ENCODE measurements at places on chromosomes 2 and 18.

GRCh38 chr2:232668805-232669444 is 28.2 kb upstream of the GIGYF2 start:
- DNase-seq, result peak; percentile 44

DNA sequence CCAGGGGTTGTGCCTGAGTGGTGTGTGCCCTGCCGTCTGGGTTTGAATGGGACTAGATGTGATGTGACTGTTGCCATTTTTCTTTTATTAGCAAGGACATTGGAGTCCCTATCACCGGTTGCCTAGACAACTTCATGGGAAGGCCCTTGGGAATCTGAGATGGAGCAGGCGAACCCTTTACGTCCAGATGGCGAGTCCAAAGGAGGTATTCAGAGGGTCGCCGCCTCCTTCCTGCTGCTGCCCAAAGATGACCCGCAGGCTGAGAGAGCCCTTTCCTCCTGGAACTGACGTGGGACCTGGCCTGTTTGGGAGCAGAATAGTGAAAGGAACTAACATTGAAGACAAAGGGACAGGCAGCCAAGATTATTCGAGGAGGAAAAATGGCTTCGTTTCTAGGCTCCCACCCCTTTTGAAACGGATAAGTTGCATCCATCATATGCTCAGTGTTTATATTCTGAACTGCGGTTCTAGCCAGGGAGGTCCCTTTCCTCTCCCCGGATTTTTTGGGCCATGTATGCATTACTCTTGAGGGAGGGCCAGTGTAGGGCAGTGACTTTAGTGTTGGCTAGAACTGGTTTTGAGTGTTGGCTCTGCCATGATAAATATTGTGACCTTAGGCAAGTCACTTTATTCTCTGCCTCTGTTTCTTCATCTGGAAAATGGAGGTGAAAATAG is 673 bp downstream of the CENPO start:
- DNase-seq, result no peak

- DNase-seq, result no peak
Observed at GRCh38 chr2:160989778-160990177, 170.4 kb upstream of the TANK start.

DNA sequence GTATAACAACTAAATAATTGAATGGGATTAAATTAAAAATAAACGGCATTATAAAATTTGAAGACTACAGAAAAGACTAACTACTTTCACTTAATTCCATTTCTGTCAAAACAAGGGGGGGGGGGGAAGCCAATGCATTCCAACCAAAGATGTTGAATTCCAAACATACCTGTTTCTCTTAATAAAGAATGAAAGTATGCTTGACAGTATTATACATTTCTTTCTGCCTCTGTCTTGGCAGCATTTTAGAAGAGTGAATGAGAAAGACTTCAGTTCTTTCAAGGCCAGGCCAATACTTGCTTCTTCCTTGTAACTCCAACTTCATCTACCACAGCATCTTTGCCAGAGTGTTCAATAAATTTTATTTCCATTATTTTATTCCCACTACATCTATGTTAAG is 65.9 kb downstream of the PDE11A start:
- DNase-seq, result no peak

- DNase-seq, result no peak
Observed at GRCh38 chr2:223532161-223532560, 70.0 kb downstream of the SCG2 start.
